Fibroblast of skin of right quadriceps (primary cell): ENCODE measurements at places on chromosomes 5 and 9.

GRCh38 chr5:151622367-151623088 lies 31.4 kb upstream of the FAT2 start:
- no peak for DNase-seq

DNA sequence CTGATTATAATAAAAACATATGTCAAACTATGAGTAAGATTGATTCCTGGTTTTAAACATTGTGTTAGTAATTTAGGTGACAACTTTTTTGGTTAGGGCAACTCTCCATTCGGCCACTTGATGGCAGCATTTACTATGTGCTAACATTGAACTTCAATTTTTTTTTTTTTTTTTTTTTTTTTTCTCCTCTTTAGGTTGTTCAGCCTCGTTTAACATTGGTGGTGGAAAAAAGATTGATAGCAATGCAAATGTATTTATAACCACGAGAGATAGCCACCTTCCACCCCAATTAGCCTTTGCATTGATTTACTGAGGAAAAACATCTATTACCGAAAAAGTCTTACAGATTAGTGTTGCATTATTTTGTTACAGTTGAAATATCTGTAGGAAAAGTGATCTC lies 159.1 kb downstream of the CSNK1G3 start:
- peak; percentile 46 for DNase-seq

- DNase-seq: peak; percentile 73
Measured at GRCh38 chr9:99820685-99821395, 845 bp upstream of the NR4A3 start.

GRCh38 chr5:74471875-74472274 lies 168.7 kb downstream of the ENC1 start:
- DNase-seq: no peak

- no peak for DNase-seq
Measured at GRCh38 chr5:151222790-151223446, 974 bp downstream of the CCDC69 start.

DNA sequence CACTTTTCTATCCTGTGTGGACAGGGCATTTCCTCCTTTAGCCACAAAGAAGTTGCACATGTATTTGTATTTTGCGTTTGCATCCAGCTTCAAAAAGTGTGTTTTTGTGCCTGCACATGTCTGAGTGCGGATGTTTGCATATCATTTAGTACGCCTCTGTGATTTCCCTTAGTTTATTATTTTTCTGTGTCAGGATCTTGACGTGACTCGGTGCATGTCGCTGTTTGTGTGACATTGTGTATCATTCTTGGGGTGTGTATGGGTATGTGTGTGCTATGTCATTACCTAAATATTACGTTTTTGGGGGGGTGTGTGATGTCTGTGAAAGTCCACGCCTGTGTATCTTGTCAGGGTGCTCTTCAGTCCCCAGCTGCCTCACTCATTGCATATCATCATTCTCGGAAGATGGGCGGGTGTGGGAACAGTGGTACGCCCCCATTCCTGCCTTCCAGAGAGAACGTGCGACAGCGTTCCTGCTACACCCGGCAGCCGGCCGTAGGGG lies 416 bp upstream of the PAIP2 start:
- no peak for DNase-seq

DNA sequence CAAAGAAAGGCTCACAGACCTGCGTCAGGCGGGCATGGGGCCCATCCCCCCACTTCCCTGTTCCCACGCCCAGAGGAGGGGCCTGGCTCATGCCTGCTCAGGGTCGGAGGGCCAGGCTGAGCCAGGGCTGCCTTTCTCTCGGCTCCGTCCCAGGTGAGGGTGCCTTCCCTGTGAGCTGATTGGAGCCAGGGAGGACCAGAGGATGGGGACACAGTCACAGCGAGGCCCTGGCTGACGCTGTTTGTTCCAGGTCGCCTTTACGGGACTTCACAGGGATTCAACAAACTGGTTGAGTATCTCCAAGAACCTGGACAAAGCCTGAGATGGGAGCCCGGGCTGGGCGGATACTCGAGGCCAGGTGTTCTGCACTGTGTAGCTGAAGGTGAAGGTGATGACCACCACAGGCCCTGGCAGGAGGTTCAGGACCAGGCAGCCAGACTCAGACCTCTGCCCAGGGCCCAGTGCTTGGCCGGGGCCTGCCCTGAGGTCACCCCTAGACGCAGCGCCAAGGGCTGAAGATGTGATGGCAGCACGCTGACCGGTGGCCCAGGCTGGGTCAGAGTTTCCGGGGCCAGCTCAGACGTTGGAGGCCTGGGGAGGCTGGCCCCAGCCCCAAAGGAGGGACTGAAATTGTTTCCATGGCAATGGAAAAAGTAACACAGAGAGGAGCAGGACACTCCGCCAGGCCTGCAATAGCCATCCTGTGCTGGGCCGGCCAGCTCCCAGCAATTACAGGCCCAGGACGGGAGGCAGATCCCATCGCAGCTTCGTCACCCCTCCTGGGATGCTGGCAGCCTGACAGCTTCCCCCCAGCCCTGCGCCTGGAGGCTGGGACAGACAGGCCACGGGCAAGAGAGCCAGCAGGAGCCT lies 65.3 kb upstream of the ADAMTS2 start:
- no peak for DNase-seq

- no peak for DNase-seq
Measured at GRCh38 chr9:122212473-122213004, 16.2 kb downstream of the LHX6 start.

- no peak for DNase-seq
Measured at GRCh38 chr5:124641154-124641792, 105.2 kb downstream of the ZNF608 start.

DNA sequence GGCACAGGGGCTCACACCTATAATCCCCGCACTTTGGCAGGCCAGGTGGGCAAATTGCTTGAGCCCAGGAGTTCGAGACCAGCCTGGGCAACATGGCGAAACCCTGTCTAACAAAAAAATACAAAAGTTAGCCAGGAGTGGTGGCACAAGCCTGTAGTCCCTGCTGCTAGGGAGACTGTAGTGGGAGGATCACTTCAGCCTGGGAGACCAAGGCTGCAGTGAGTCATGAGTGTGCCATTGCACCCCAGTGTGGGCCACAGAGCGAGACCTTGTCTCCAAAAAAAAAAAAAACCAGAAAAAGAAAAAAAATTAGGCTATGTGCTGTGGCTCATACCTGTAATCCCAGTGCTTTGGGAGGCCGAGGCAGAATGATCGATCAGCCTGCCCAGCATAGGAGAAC lies 58.5 kb upstream of the EIF4EBP3 start:
- no peak for DNase-seq

- DNase-seq: no peak
Measured at GRCh38 chr9:83497441-83497840, 40.8 kb downstream of the FRMD3 start.

GRCh38 chr5:144139586-144139985 lies 30.9 kb downstream of the YIPF5 start:
- peak; percentile 87 for DNase-seq

DNA sequence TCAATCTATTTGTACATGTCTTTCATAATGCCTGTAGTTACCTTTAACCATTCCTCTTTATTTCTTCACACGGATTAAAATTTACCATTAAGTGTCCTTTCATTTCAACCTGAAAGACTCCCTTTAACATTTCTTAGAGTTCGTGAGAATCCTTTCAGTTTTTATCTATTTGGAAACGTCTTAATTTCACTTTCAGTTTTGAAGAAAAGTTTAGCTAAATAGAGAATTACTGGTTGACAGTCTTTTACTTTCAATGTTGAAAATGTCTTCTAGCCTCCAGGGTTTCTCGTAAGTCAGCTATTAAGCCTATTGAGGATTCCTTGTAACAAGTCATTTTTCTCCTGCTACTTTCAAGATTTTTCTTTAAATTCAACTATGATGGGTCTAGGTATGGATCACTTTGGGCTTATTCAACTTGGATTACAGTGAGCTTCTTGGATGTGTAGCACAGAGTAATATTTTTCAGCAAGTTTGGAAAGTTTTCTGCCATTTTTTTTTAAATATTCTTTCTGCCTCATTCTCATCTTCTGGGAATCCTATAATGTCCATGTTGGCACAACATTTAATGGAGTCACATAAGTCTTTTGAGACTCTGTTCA lies 48.5 kb downstream of the RFX3 start:
- no peak for DNase-seq

DNA sequence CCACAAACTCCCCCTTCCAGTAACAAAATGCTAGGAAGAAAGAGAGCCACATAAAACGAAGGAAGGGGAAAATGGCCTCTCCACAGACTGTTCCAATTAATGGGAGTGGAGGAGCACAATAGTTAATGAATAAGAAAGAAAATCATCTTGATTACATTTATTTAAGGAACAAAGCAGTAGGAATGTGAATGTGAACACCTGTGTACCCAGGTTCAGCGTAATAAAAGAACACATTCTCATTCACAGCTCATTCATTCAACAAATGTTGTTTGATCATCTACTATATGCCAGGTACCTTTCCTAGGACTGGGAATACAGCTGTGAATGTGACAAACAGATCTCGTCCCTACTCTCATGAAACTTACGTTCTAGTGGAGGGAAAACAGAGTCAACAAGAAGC lies 35.7 kb downstream of the SIL1 start:
- DNase-seq: no peak

DNA sequence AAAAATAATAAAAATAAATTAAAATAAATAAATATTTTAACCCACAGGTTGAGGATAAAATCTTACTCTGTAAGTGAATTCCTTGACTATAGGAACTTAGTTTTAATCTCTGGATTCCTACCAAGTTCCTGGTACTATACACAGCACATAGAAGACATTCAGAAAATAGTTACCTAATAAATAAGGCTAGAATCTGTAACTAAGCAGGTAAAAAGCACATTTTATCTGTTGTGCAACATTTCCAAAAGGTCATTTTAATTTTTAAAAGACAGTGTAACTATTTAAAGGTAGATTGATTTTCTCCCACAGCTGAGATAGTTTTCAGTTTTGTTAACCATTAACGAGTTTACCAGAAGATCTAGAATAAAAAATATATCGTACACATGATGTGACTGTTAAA lies 47.8 kb downstream of the MLANA start:
- no peak for DNase-seq

DNA sequence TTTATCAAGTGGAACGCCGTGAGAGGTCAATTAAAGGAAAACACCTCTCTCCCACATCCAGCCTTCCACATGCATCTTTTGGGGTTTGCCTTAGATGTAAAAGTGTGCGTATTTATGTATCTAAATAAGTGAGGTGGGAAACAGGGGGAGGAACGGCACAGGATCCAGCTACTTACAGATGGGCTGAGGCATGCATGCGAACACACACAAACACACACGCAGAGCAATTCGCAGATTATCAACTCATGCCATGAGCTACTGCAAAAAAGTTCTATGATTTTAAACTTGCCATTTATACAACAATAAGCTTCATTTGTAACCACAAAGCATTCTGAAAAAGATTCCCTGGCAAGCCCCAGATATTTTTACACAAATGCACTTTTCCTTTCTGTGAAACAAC lies 242.1 kb downstream of the BNC2 start:
- DNase-seq: peak; percentile 50

DNA sequence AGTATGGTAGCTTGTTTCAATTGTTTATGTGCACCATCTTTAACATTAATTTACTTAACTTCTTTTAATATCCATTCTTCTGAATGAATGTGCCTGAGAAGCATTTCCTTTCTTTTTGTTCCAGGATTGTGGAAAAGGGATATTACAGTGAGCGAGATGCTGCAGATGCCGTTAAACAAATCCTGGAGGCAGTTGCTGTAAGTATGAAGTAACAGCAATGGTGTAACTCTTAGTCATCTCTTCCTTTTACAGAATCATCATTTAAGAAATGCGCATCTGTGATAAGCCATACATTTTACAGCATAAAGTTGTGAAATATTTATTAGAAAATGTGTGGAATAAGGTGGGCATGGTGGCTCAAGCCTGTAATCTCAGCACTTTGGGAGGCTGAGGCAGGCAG lies 117.7 kb downstream of the STARD4 start:
- DNase-seq: peak; percentile 77

GRCh38 chr5:87074934-87075541 lies 192.6 kb upstream of the RASA1 start:
- no peak for DNase-seq

DNA sequence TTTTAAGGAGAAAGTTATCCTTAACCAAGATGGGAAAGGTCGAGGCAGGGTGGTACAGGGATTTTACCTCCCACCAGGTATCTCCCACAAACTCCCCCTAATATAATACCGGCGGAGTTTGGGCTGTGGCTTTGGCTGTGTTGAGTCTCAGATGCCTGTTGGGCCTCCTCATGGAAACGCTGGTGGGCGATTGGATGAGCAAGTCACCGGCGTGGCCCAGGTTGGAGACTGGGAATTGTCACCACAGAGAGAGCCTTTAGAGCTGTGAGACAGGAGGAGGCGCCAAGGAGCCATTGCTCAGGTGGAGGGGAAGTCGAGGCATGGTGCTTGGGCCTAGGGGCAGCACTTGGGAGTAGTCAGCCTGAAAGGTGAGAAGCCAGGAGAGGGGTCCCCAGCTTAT lies 3.4 kb upstream of the CAMSAP1 start:
- DNase-seq: no peak

DNA sequence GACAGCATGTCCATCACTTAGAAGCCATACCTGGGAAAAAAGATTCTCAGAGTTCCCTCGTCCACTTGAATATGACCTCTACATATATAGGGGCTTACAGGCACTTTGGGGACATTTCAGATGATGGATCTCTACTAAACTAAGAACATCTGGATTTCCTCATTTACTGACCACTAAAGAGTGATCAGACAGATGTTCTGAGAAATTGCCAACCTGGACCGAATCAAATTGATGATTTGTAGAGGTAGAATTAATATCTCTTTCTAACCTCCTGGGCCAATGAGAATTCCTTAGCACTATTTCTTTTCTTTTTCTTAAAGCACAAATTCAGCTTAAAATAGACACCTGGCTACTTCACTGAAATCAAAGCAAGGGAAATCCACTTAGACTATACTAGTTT lies 422.7 kb downstream of the MTRR start:
- no peak for DNase-seq

DNA sequence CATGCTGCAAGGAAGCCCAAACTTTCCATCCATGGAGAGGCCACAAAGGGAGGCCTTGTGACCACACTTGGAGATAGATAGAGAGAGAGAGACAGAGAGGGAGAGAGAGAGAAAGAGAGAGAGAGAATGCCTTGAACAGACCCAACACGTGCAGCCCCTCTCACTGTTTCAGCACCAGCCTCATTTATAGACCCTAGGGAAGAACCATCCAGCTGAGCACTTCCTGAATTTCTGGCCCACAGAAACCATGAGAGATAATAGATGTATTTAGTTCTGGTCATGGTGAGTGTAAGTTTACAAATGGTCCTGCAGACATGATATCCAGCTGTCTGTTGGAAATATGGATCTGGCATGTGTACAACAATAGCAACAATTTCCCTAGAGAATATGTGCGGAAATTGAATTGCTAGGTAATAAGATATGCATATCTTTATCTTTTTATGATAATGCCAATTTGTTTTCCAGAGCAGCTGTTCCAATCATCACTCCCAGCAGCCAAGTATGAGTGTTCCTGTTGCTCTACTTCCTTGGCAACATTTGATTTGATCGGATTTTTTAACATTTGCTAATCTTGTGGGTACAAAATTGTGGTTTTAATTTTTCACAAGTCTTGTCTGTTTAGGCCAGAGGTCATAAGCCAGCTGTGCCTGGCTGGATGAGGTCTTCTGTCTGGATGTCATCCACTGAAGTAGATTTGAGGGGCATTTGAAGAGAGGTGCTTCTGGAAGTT lies 217.3 kb upstream of the IL12B start:
- DNase-seq: no peak

- no peak for DNase-seq
Measured at GRCh38 chr5:142186857-142187594, 78.4 kb downstream of the NDFIP1 start.
